ENCODE measurements at places on chromosomes 5 and 9.

GRCh38 chr5:115766608-115767007 lies 49.9 kb downstream of the CDO1 start:
- DNase-seq, result no peak

- DNase-seq, result no peak
Measured at GRCh38 chr9:135262248-135262647, 174.8 kb downstream of the OLFM1 start.

DNA sequence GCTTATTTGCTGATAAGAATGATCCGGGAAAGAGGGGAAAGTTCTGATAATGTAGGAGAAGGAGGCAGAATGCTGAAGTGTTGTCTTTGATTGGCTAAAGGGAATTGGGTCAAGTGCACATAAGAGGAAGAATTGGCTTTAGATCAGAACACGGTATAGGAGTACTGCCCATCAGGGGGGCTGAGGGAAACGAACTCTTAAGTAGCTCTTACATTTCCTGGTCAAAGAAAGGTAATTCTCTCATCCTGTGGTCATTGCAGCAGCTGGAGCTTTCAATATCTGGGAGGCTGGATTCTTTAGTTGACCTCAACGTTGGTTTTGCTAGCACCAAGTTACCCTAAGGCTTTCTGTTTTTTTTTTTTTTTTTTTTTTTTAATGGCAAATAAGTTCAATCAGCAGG lies 178.7 kb upstream of the NR3C1 start:
- DNase-seq, result no peak

DNA sequence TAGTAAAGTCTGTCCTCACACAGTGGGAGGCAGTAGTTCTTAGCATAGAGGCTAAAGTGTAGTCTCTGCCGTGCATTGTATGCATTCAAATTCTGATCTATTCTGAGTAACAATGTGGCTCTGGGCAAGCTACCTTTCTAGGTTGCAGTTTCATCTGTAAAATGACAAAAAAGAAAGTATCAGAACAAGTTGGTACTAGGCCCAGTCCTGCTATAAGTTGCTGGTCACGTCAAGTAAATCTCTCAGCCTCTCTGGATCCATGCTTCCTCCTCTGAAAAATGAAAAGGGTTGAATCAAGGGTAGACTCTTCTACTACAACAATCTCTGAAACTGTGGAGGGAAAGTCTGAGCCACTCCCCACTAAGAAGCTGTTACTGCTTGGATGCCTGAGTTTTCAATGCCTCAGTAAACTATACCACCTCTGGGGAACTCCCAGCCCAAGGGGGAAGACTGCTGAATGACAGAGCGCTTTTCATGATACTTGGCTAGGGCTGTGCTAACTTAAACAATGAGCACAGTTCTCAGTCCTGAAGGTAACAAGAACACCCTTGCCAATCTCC lies 34.5 kb upstream of the SPARC start:
- no peak for DNase-seq

- no peak for DNase-seq
Measured at GRCh38 chr5:98556712-98557111, 216.8 kb upstream of the RGMB start.

- no peak for DNase-seq
Measured at GRCh38 chr5:126452477-126452876, 29.3 kb downstream of the GRAMD2B start.

Data from H4 (cell line).